Thoracic aorta (tissue), 2 donors: ENCODE measurements at places on chromosomes 2 and 18. TPM values are rescaled to one million over a fixed set of nuclear protein-coding genes. Genes with fewer than 3 reads are reported as not detected.

VWA3B gene
- 0.27 TPM for total RNA-seq

SGPP2 gene
- not detected for total RNA-seq

OR6B3 gene
- not detected for total RNA-seq

TRABD2A gene
- 1.8 TPM for total RNA-seq

ALPG gene
- not detected for total RNA-seq

SERPINB13 gene
- not detected for total RNA-seq

- H3K4me3 ChIP-seq: no peak overlapping the region
- DNase-seq: no peak
- H3K36me3 ChIP-seq: no peaks in the 10 kb centered on the region
- H3K4me1 ChIP-seq: no peaks in the 10 kb centered on the region
- no peaks in the 10 kb centered on the region for H3K27me3 ChIP-seq
- no peak overlapping the region for H3K27ac ChIP-seq
Measured at GRCh38 chr2:195151711-195152110, 505.3 kb upstream of the SLC39A10 start.

DNA sequence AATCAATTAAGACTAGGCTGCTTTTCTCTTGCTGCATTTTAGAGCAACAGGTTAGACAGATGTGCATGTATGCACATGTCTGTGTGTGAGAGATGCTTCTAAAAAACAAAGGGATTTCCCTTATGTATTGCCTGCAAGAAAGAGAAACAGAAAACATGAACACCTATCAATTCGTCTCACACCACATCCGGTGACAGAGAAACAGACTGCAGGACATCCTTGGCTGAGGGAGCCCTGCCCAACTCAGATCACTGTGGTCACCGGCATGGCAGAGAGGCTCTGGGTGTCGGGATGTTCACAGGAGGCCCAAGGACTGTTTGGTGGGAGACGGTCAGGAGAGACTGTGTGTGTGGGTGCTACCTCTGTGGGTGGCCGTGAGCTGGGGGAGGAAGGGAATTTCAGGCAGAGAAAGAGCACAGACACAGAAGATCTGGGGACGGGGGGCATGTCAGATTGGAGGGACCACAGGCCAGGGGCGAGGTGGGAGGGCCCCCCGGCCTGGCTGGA lies 24.9 kb downstream of the FHL2 start:
- H3K27me3 ChIP-seq: no peaks in the 10 kb centered on the region
- H3K4me3 ChIP-seq: no peak overlapping the region
- peaks cover 7% of the 10 kb centered on the region for H3K36me3 ChIP-seq
- H3K27ac ChIP-seq: no peak overlapping the region

- no peaks in the 10 kb centered on the region for H3K27me3 ChIP-seq
- no peaks in the 10 kb centered on the region for H3K36me3 ChIP-seq
- H3K4me3 ChIP-seq: peak overlapping the region; percentile 38
- peaks cover 88% of the 10 kb centered on the region for H3K4me1 ChIP-seq
Measured at GRCh38 chr2:54999182-54999581, 51.1 kb downstream of the RTN4 start.

- H3K4me3 ChIP-seq: no peak overlapping the region
- H3K36me3 ChIP-seq: no peaks in the 10 kb centered on the region
- H3K27ac ChIP-seq: no peak overlapping the region
Measured at GRCh38 chr2:15159751-15160177, 401.4 kb downstream of the NBAS start.

DNA sequence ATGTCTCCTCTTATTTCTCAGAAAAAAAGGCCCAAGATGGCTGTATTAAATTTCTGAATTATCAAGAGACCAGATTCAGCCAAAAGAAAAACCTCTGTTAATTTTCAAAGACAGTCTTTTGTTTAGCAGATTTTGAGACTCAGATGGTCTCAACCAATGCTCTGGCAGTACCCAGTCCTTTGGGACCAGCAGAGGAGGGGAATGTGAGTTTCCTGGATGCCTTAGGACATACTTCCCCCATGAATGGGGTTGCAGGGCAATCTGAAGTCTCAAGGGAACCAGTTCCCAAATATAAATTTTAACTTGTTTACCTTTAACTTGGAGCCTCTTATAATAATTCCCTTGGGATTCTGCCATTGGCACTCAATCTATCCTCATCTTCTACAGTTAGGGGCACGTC lies 107.8 kb upstream of the ZNF521 start:
- H3K4me3 ChIP-seq: peak overlapping the region; percentile 16
- H3K27me3 ChIP-seq: no peaks in the 10 kb centered on the region
- H3K27ac ChIP-seq: no peak overlapping the region
- no peak for DNase-seq

DNA sequence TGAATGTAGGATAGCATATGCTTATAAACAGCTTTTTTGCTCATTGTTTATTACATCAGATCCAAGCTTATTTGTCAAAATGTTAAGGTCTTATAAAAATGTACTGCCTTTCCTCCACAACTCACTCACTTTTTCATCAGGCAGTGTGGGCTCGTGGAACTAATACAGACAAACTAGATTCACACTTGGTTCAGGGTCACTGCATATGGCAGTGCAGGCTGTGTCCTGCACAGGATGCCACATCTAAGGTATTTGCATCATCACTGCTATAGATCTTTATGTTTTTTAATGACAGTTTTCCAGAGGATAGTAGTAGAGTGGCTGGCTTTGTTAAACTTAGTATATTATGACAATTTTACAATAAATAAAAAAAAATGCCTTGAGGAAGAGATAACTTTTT lies 381.0 kb downstream of the CLIP4 start:
- no peaks in the 10 kb centered on the region for H3K27me3 ChIP-seq
- DNase-seq: no peak
- no peaks in the 10 kb centered on the region for H3K36me3 ChIP-seq
- no peak overlapping the region for H3K4me3 ChIP-seq

DNA sequence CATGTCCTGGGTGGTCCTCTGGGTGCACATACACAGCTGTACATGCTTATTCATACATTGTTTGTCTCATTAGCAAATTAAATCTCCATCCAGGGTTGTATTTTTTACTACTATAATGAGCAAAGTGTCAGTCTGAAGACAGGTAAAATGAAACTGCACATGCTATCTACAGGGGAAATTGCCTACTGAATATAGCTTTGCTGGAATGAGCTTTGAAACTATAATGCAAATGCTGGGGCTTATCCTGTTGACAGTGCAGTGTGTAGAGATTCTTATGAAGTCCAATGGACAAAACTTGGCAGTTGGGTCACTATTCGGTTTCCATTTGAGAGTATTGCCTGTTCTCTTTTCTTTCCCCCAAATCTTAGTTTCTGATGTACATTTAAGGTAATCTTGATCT lies 292.8 kb upstream of the LRP1B start:
- no peak overlapping the region for H3K27ac ChIP-seq
- H3K4me1 ChIP-seq: no peaks in the 10 kb centered on the region
- H3K4me3 ChIP-seq: no peak overlapping the region
- H3K27me3 ChIP-seq: no peaks in the 10 kb centered on the region

GRCh38 chr2:60336442-60337141 lies 216.9 kb downstream of the BCL11A start:
- no peaks in the 10 kb centered on the region for H3K36me3 ChIP-seq
- DNase-seq: no peak
- no peaks in the 10 kb centered on the region for H3K27me3 ChIP-seq
- no peak overlapping the region for H3K4me3 ChIP-seq

DNA sequence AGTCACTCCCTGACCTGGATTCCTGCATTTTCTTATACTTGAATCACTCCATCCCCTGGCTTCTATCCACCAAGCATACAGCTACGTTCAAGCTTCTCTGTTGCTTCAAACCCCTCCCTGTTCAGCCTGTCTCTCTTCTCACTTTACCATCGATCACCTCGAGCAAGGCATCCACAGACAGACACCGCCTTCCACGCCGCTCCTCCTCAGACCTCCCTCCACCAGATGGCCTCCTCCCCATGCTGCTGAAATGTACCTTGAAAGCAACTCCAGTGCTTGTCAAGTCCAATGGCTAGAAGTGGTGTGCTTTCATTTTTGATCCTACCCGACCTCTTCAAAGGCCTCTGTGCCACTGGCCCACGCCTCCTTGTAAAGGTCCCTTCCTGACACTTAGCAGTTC lies 131.3 kb upstream of the ACAA2 start:
- H3K27ac ChIP-seq: no peak overlapping the region
- H3K27me3 ChIP-seq: no peaks in the 10 kb centered on the region
- no peaks in the 10 kb centered on the region for H3K4me1 ChIP-seq

- H3K27me3 ChIP-seq: no peaks in the 10 kb centered on the region
- H3K4me3 ChIP-seq: no peak overlapping the region
- H3K4me1 ChIP-seq: no peaks in the 10 kb centered on the region
- no peak overlapping the region for H3K27ac ChIP-seq
- no peaks in the 10 kb centered on the region for H3K36me3 ChIP-seq
Measured at GRCh38 chr2:224611938-224612337, 26.8 kb upstream of the CUL3 start.

GRCh38 chr2:16154501-16155280 lies 214.3 kb downstream of the MYCN start:
- H3K27ac ChIP-seq: no peak overlapping the region
- no peaks in the 10 kb centered on the region for H3K36me3 ChIP-seq
- DNase-seq: no peak
- no peaks in the 10 kb centered on the region for H3K27me3 ChIP-seq

- H3K4me3 ChIP-seq: no peak overlapping the region
- H3K36me3 ChIP-seq: no peaks in the 10 kb centered on the region
- DNase-seq: no peak
- H3K27me3 ChIP-seq: no peaks in the 10 kb centered on the region
Measured at GRCh38 chr2:127100251-127101047, 6.5 kb downstream of the BIN1 start.

DNA sequence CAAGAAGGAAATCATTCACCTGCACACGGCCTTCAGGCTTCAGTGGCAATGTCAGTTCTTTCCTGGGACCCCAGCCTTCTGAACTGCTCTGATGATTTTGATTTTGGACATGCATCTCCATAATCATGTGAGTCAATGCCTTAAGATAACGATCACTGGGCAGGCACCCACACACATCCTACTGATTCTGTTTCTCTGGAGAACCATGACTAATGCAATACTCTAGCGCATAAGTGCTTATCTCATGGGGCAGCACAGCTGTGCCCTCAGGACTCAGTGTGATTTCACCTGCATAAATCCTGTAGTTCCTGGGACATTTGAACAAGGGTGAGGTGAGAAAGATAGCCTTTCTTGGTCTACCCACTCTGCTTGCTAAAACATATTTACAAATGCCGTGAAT lies 144.6 kb downstream of the AKAIN1 start:
- no peaks in the 10 kb centered on the region for H3K36me3 ChIP-seq
- DNase-seq: no peak
- no peaks in the 10 kb centered on the region for H3K4me1 ChIP-seq
- H3K27ac ChIP-seq: no peak overlapping the region
- no peak overlapping the region for H3K4me3 ChIP-seq

DNA sequence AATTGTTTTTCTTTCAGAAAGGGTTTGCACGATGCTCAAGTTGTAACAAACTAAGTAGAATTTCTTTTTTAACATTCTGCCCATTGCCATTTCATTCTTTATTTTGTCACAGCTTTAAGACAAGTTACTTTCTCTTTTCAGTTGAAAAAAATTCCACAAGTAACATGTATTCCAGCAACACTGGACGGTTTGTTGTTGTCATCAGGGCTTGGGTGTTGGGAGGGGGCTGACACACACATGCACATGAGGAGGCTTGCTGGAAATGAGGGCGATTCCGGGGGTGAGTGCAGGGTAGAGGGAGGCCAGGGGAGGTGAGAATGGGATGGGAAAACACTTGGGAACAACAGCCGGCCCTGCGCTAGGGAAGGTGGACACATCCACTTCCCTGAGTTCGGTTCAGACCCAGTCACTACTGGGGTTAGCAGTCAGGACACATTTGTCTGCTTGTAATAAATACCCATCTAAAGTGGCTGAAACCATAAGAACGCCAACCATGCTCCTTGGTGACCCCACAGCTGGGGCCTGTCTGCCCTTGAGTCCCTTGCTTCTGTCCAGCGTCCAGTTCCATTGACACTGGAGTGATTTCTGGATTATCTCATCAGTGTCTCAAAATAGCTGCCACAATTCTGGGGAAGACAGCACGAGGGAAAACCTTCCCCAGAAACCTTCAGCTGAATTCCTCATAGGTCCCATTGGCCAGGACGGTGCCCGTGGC lies 141.8 kb upstream of the BCL2L11 start:
- H3K27me3 ChIP-seq: no peaks in the 10 kb centered on the region
- no peak overlapping the region for H3K4me3 ChIP-seq
- DNase-seq: no peak
- H3K4me1 ChIP-seq: no peaks in the 10 kb centered on the region
- no peaks in the 10 kb centered on the region for H3K36me3 ChIP-seq
- no peak overlapping the region for H3K27ac ChIP-seq

DNA sequence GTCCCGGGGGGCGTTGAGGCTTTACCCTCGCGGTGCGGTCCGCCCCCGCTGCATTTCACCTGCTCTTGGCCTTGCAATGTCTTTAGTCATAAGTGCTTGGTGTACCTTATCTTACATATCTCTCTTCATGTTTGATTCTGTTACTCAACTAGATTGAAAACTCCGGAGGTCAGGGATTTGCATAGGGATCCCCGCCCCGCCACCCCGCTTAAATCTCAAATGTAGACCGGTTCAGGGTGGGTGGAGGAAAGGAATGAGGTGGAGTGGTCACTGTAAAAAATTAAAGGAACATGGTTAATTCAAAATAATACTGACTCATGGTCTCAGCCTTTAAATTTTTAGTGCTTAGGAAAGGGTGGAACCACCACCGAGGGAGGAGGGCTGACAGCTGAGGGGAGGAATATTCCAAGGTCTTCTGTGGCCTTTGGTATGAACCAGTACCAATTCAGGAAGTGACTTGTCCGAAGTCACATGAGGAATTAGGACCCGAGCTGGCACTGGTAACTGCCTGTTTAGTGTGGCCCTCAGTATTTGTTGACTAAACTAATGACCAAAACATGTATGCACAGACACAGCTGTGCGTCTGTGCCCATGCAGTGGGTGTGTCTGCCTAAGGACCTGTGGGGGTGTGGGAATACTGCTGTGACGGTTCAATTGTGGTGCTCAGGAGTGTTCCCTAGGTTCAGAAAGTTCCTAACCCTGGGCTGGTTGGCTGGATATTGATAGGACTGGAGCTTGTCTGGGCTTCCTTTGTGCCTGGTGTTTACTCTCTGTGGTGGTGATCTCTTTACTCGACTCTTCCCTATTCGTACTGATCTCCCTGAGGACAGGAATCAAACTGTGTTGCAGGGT lies 1.0 kb downstream of the PLEKHB2 start:
- peaks cover 10% of the 10 kb centered on the region for H3K4me1 ChIP-seq
- peak overlapping the region; percentile 87 for H3K4me3 ChIP-seq
- peak overlapping the region; percentile 93 for H3K27ac ChIP-seq
- peak; percentile 3 for DNase-seq
- H3K36me3 ChIP-seq: no peaks in the 10 kb centered on the region
